Cortex of kidney (tissue), 1 donor: ENCODE measurements at places on chromosomes 2 and 18.

DNA sequence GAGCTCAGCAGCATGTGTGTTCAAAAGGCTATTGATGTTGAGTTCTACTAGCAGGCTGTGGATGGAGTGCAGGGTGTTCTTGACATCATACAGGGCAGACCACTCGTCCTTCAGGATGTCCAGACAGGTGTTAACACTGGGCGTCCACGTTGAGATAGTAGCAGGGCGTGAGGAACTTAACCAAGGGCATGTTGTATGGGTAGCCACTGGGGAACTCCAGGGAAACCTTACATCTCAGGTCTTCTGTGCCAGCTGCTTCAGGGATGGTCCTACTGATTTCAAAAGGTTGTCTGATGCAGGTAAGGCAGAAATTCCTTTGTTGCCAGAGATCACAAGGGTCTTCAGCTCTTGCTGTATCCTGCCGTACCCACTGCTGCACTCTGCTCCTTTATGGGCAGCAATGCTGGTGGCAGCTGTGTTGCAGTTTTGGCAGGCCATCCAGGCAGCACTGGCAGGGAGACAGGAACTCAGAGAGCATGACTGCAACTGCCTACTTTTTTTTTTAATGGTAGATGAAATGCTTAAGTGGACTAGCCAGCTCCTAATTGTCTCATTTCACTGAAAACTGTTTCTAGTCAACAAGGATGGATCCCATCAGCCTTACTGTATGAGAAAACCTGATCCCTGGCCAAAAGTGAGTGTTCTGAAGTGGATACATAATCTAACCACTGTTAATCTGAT lies 32.4 kb upstream of the RBBP8 start:
- DNase-seq, result no peak

GRCh38 chr2:179562330-179562885 lies 297.8 kb upstream of the SESTD1 start:
- DNase-seq, result no peak

- DNase-seq, result no peak
These were observed 61.4 kb downstream of the CYRIA start for GRCh38 chr2:16604236-16604635.

DNA sequence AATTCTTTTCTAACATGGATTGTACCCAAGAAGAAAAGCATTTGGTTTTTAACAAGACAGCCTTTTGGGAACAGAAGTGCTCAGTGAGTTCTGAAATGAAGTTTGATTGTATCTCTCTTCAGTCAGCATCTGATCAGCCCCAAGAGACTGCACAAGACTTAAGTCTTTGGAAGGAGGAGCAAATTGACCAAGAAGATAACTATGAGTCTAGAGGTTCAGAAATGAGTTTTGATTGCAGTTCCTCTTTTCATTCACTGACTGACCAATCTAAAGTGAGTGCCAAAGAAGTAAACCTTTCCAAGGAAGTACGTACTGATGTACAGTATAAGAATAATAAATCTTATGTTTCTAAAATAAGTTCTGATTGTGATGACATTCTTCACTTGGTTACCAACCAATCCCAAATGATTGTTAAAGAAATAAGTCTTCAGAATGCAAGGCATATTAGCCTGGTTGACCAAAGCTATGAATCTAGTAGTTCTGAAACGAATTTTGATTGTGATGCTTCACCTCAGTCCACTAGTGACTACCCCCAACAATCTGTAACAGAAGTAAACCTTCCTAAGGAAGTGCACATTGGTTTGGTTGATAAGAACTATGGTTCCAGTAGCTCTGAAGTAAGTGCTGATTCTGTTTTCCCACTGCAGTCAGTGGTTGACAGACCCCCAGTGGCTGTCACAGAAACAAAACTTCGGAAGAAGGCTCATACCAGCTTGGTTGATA lies 31.2 kb downstream of the ZDBF2 start:
- no peak for DNase-seq

- no peak for DNase-seq
These were observed 148.3 kb downstream of the RHBDD1 start for GRCh38 chr2:226983895-226984749.

DNA sequence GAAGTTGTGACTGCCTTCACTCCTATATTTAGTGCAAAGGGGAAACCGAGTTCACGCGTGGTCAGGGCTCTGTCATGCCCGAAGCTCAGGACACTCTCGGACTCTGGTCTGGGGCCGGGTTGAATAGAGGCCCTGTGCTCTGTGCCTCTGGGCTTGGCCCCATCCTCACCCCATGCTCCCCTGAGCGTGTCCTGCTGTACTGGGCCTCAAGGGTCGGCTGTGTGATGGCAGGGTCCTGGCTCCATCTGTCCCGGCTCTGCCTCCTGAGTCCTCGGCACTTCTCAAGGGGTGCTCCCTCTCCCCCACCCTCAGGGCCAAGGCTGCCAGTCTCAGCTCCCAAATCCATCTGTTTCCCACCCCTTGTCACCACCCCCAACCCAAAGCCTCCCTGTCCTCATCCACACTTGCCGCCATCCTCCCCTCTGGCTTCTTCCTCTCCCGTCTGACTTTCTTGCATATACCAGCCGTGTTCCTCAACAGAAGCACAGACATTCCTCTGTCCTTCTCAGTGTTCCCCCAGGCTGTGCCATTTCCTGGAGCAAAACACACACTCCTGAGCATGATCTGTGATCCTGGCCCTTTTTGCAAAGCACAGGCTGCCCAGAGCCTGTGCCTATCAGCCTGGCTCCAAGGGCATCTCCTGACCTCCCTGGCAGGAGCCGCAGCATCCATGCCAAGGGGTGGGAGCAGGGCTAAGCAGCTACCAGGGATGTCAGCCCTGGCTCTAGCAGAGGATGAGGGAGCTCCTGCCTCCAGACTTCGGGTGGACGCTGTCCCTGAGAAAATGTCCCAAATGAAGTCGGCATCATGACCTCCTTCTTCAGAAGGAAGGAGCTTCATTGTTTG lies 64.2 kb upstream of the OTOS start:
- no peak for DNase-seq

GRCh38 chr2:36404318-36404717 lies 48.7 kb downstream of the CRIM1 start:
- DNase-seq, result no peak

DNA sequence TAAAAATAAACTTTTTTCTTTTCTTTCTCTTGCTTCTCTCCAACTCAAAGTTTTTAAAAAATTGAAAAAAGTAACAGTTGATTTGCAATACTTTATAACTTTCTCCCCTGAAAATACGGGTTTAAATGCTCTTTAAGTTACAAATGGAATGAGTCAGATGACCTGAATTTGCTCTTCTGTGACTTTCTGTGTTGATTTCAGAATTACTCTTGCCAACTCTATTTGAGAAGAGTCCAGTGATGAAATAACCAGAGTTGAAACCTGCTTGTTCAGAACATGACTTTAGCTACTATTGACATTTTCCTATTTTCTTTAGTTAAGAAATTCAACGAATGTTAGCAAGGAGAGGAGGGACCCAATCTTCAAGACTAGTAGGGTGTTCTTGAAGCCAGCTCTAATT lies 146.1 kb upstream of the ZSWIM2 start:
- no peak for DNase-seq

GRCh38 chr18:48888773-48889080 lies 62.0 kb downstream of the SMAD7 start:
- DNase-seq, result no peak

DNA sequence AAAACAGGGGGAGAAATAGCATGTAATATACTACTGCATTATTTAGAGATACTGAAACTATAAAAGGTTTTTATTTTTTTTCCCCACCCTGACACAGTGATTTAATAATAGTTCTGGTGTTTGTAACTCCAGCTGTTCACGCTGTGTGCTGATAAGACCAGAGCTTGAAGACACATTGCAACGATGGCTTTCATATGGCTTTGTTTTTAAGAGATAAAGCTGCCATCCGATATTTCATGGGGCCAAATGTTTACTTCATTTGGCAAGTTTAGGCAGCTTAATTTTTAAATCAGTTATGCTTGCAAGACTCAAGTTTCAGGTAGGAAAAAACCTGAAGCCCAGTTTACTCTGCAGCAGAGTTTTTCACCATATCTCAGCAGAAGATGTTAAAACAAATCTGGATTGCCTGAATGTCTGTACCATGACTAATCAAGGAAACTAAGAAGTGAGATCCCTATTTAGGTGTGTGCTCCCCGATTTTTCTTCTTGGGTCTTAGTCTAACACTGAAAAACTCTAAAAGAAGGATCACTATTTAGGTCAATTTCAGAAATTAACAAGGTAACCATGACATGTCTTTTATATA lies 508.6 kb downstream of the PARD3B start:
- DNase-seq, result no peak

- no peak for DNase-seq
These were observed 58.4 kb upstream of the GREB1L start for GRCh38 chr18:21183670-21184069.

- no peak for DNase-seq
These were observed 31.3 kb upstream of the MALL start for GRCh38 chr2:110146945-110147332.

DNA sequence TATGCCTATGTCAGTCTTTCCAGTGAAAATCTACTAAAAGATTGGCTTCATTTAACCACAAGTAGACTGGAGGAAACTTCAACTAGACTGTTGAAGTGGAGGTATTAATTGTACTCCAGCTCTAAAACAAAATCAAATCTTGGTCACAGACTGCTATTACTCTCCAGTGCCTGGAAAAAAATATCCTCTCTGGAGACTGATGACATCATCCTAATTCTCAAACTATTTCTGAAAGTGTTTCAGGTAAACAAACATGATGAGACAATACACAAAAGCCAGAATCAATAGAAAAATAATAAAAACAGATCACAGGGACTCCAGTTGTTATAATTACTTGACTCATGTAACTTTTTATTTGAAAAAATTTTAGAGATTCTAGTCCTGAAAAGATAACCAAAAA lies 87.7 kb upstream of the MYO3B start:
- DNase-seq, result no peak

DNA sequence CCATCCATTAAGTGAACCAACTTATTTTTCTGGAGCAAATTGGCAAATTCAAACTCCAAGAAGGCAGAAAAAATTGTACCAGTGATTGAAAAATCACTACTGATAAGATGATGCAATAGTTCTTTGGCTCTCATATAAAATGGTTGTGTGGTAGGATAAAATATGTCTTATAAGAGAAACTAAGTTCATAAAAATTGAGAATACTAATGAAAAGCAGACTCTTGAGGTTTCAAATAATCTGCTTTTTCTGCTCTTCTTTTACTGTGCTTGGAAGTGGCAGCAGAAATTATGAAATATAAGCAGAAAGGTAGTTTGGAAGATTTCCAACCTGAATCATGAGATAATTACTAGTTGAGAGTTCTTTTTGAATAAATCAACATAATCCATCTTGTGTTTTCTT lies 61.9 kb downstream of the PPP1R1C start:
- no peak for DNase-seq

DNA sequence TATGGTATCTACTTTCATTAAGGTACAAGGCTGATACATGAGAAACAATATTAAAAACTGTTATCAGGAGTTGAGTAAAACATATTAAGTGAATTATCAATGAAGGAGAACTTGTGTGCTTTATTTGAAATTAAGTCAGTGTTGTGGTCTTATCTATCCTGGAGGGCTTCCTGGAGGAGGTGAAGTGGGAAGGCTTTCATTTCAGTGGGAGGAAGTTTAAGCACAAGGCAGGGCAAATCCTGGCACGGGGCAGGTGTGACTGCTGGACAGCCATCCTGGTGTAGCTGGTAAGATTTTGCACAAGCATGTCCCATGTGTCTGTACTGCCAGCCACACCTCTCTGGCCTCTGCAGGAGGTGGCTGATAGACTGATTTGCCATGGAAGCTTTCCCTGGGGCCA lies 159.7 kb upstream of the SKOR2 start:
- no peak for DNase-seq

GRCh38 chr2:241933179-241933911 lies 63.8 kb downstream of the RTP5 start:
- no peak for DNase-seq

GRCh38 chr2:40844353-40845277 lies 392.7 kb upstream of the SLC8A1 start:
- no peak for DNase-seq

GRCh38 chr2:46548521-46549144 lies 69.3 kb downstream of the TMEM247 start:
- no peak for DNase-seq

DNA sequence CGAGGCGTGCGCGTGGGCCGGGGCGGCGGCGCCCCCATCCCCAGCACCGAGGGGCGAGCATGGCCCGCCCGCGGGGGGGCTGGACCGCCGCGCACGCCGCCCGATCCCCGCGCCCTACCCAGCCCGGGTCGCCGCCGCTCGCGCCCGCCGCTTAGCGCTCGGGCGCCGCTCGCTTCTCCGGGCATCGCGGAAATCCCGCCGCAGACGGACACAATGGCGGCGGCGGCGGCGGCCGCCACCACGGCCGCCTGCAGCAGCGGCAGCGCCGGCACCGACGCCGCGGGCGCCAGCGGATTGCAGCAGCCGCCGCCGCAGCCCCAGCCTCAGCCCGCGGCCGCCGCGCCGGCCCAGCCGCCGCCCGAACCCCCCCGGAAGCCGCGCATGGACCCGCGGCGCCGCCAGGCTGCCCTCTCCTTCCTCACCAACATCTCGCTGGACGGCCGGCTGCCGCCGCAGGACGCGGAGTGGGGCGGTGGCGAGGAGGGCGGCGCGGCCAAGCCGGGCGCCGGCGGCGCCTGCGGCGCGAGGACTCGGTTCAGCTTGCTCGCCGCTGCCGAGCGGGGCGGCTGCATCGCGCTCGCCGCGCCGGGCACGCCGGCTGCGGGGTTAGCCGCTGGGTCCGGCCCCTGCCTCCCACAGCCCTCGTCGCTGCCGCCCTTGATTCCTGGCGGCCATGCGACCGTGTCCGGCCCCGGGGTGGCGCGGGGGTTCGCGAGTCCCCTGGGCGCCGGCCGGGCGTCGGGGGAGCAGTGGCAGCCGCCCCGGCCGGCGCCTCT lies 453 bp downstream of the CABLES1 start:
- no peak for DNase-seq

DNA sequence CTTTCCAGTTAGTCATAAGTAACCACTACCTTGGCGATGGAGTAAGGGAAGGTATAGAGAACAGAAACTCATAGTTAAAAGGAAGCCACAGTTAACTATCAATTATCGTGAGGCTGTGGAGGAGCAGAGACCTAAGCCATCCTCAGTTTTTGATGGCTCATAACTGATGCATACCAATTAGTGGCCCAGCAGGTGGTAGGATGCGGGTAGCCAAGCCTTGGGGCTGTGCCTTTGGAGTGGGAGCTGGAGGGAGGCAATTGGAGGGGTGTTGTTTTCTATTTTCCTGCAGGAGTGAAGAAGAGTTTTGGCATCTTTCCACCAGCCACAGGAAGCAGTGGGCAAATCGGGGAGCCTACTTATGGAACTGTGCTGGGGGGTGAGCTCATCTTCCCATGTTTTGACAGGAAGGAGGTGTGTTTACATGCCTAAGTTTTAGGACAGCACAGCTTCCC lies 194.8 kb downstream of the TPGS2 start:
- DNase-seq, result no peak

DNA sequence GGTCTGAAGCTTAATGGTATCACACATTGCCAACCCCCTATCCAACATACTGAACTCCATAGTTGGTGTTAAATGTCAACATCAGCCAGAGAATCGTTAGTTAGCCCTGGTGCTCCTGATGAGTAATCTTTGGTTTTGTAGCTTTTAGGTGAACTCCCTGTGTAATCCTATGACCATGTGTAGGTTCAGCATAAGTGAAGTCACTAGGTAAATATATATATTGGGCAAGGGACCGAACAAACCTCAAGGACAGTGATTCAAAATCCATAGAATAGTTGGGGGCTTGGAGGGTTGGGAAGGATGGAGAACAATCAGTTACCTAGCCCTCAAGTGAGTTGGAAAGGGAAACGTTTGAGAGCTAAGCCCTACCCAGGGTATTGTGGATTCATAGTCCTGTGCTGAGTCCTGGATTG lies 16.0 kb upstream of the AP1S3 start:
- DNase-seq, result no peak
